ENCODE measurements at places on chromosomes 3 and 15.

GRCh38 chr3:123686251-123686650 lies 101.4 kb upstream of the HACD2 start:
- no peak for DNase-seq

DNA sequence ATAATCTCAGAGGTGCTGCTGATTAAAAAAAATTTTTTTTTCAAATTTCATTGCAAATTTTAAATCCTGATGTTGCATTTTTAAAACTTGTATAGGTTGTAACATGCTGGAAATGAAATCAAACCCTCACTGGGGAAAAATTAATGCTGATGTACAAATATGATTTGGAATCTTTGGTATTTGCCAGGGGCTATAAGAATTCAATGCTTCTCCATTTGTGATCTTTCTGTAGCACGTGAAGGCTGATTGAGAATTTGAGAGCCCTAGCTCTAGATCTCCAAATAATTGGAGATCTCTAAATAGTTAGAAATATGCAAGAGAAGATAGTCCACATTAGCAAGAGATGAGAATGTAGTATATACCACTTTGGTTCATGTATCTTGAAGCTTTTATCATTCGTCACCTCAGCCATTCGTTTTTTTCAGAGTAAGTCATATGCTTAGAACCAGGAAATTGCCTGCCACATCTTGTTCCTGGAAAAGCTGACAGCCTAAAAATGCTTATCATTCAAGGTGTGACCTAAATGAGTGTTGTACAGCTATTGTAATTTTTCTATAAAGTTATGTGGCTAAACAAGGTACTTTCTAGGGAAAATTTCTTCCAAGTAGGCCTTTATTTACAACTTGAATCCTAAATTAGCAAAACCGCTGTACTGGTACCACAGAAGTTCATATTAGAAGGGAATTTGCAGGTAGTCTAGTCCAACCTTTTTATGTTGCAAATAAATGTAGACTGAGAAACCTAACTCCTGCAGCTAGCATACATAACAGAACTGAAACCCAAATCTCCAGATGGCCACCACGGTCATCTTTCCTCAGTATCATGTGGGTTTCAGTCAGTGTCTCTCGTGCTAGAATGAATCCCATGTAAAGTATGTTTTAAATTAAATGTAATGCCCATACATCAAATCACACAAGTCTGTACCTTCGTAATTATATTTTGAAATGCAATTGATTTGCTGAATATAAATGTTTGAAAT lies 48.5 kb downstream of the FNDC3B start:
- no peak for DNase-seq

DNA sequence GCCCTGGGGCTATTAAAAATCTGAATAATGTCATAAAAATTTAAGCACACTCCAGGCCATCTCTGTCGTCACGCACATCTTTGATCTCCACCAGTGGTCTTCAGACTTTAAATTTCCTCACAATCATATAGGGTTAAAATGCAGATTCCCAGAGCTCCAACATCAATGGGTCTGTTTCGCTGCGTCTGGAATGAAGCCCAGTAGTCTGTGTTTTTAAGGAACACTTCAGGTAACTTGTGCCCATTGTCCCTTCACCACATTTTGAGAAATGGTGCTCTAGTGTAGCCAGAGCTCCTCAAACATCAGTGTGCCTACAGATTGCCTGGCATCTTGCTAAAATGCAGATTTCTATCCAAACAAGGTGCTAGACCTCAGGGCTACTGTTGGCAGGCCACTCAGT lies 9.8 kb downstream of the SEMA6D start:
- no peak for DNase-seq

DNA sequence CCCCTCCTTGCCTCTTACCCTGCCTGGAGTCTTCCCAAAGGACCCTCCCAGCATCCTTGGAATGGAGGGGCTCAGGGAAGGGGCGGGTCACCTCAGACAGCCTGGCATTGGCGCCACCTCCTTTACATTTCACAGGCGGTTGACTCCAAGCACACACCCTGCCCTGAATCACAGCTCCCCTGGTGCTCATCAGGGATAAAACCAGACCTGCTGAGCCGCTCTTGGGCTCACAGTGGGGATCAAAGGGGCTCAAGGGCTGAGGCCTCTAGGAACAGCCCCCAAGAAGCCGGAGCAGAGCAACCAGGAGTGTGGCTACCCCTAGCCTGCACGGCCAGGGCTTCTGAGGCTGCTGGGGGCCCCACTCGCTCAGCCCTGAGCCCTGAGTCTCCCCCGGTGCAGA lies 16.6 kb downstream of the LINGO1 start:
- DNase-seq, result no peak

DNA sequence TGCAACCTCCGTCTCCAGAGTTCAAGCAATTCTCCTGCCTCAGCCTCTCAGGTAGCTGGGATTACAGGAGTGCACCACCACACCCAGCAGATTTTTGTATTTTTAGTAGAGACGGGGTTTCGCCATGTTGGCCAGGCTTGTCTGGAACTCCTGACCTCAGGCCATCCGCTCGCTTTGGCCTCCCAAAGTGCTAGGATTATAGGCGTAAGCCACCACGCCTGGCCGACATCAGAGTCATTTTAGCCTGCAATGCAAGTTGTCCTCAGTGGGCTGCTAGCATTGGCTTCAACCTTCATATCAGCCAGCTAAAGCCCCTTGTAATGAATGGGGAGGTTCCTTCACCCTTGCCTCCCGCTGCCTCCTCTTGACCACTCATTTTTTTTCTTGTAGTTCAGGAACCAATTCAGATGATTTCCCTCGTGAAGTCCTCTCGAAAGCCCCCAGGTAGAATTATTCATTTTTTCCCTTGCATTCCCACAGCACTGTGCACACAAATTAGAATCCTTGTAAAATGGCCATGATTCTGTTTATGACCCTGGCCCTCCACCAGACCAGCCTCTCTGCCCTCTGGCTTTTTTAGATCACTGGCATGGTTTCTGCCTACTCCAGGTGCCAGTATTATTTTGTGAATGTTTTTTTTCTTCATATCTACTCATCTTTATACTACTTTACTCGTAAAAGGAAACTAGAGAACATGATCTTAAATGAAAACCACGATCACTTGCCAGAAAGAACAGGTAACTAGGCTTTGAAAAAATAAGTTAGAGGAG lies 29.1 kb downstream of the FLNB start:
- no peak for DNase-seq

- no peak for DNase-seq
These were observed 37.0 kb upstream of the CORO2B start for GRCh38 chr15:68541743-68542142.

GRCh38 chr3:64355401-64355807 lies 130.1 kb upstream of the PRICKLE2 start:
- no peak for DNase-seq

DNA sequence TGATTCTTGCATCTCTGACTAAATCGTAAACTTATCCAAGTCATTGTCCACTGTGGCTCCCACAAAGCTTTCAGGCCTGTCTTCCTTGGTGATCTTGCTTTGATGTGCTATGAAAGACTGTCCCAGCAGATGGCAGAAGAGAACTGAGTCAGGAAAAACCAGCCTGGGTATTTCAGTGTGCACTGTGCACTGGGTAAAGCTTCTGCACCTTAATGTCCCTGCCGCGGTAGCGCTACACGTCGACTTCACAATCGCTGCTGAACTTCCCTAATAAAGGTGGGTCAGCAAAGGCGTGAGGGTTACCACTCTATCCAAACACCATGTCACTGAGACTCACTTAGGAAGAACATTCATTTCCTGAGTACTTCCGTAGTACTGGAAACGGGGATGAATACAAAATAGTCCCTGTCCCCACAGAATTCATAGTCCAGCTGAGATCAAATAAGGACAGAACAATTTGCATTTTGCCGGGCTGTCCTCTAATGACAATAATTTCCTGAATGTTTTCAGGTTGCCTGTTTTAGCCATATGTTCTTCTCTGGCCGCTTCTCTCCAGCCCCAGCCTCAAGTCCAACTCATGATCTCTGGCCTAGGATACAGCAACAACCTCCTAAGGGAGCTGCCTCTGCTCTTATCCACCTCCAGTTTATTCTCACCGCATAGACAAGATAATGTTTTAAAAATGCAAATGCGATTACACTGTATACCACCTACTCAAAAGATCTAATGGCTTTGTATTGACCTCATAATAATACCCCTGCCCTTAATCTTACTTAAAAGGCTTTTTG lies 83.6 kb upstream of the AKAP13 start:
- no peak for DNase-seq

DNA sequence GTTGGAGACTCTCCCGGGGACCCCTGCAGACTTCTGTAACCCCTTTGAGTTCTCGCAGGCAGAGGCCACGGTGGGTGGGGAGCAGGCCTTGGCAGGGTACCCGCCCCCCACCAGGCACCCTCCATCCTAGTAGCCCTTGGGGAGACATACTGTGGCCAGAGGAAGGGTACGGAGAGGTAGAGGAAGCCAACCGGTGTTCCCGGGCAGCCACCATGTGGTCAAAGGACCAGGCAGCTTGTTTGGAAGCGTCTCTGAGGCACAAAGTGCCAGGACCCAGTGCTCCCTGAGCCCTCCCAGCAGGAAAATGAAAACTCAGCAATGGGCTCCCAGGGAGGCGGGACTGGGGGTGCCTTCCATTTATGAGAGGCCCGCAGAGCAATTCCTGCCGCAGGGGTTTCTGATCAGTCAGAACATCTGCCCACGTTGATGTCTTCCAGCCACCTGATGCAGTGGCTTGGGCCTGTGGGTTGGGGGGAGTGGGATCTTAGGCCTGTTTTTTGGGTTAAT lies 53.0 kb upstream of the CGNL1 start:
- DNase-seq, result no peak

DNA sequence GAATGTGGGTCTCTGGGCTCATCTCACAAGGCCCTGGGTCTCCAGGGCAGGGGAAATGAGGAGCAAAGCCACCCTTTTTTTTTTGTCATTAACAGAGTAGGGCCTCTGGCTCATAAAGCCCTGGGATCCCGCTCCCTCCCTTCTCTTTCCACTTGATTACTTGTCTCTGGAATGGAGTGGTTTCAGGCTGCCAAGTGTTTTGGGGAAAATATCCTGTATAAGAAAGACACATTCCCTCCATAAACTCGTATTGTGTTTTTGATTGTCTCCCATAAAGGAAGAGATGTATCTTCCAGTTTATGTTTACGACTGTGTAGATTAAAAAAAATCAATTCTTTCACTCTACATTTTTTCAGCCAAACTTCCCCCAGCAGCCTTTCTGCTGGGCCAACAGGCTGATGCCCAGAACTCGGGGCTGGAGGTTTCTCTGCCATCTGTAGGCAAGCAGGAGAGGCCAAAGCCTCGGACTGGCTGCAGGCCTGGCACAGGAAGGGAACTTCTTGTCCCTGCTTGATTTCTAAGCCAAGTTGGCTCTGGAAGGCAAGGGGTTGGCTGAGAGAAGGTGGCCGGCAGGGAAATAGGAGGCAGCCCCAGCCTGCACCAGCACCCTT lies 49.4 kb upstream of the INSYN1 start:
- no peak for DNase-seq

- no peak for DNase-seq
These were observed 9.9 kb upstream of the BRPF1 start for GRCh38 chr3:9721700-9722060.

- no peak for DNase-seq
These were observed 91.1 kb upstream of the RNF7 start for GRCh38 chr3:141646760-141647561.

GRCh38 chr15:68983961-68984481 lies 30.5 kb upstream of the NOX5 start:
- no peak for DNase-seq

DNA sequence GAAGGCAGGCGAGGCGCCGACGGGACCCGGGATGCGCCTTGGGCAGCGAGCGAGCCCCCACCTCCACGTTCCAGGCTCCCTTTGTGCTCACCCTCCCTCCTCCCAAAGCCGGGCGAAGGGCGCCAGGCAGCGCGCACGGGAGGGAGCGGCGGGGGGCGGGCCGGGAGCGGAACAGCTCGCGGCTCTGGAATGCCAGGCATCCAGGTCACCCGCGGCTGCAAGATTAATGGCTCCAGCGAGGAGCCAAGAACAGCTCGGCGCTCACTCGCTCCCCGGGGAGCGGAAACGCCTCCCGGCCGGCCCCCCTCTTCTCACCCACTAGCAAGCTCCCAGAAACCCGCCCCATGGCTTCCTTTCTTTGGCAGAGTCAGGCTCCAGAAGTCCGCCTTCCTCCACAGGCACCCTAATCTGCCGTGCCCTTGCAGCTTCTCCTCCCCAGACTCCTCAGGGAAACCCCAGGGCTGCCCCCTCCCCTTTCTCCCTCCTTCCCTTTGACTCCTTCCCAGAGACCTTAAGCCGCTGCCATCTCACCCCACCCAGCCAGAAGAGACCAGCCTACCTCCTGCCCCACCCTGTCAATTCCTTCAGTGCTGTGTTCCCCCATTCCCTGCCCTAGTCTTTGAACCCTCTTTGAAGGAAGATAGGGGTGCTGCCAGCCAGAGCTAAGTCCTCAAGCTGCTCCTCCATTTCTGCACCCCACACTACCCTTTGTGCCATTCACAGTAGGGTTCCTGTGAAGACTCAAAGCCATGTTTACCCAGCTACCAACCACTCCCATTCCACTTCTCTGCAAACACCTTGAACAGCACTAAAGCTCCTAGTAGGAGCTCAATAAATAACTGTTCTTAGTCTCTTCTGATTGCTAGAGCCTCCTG lies 9.9 kb downstream of the AMOTL2 start:
- DNase-seq, result no peak

DNA sequence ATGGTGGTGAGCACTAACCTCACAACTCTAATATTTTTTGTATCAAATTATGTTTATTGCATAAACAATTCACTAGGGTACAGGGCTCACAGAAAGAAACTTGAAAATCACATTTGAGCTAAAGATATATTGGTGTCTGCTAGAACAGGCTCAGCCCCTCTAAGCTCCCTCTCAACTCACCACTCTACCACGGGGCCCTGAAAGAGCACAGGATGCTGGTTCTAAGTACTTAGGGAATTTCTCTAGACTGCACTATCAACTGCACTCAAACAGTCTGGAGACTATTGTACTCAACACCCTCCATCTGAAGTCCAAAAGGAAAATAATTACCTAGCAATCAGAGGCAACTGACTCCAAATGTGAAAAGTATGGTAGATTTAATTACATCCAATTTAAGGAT lies 98.7 kb upstream of the STRIT1 start:
- no peak for DNase-seq

DNA sequence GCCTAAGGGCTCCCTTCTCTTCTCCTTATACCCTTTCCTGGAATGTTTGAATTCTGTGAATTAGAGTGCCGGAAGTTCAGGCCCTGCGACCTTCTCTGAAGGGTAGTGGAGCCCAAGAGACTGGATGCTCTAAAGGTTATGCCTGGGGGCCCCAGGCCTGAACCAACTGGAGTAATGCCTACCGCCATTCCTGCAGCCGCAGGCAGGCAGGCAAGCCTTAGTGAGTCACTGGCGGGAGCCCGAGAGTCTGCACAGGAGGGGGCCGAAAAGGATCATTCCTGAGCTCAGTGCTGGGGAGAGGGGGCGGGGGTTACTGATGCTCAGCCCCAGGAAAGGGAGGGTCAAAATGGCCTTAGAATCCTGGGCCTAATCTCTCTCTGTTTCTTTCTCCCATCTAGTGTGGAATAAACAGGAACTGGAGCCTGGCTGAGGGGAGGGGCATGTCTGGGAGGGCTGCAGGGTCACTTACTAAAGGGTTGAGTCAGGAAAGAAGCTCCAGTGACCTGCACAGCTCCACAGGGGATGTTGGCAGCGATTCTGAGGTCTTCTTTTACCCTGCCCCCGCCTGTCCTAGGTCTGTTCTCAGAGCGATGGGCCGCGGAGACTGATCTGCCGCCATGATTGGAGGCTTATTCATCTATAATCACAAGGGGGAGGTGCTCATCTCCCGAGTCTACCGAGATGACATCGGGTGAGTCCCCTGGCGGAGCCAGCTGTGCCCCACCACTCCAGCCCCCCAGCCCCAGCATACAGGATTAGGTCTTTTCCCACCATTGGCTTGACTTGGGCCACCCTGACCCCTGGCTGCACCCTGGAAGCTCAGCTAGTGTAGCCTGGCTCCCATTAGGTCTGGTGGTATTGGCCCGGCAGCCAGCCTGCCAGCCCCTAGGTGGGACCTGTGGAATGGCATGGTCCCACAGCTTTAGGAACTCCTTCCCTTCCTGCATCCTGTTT lies 2.0 kb downstream of the AP2M1 start:
- no peak for DNase-seq
